ENCODE measurements at places on chromosomes 6 and 20.

DNA sequence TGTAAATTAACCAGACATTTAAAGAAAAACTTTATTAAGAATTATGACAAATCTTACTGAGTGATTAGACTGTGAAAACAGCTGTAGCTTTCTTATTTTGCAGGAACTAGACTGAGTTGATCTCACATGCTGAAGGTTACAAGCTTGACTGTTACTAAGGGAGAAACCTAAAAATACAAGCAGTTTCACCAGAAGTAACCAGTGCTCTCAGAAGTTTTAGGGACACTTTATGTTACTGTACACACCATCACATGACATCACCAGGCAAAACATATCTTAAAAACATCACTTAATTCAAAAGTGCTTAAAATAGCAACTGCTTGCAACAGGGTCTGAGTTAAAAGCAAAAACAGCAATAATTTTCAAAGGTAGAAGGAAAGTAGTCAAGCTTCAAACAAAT, 5.4 kb downstream of the FBXO30 start:
- DNase-seq: no peak

- DNase-seq: no peak
Measured at GRCh38 chr6:105921781-105922180, 164.4 kb upstream of the PRDM1 start.

- no peak for DNase-seq
Measured at GRCh38 chr6:15061908-15062515, 183.9 kb upstream of the JARID2 start.

GRCh38 chr6:15936503-15936902, 192.4 kb upstream of the MYLIP start:
- no peak for DNase-seq

DNA sequence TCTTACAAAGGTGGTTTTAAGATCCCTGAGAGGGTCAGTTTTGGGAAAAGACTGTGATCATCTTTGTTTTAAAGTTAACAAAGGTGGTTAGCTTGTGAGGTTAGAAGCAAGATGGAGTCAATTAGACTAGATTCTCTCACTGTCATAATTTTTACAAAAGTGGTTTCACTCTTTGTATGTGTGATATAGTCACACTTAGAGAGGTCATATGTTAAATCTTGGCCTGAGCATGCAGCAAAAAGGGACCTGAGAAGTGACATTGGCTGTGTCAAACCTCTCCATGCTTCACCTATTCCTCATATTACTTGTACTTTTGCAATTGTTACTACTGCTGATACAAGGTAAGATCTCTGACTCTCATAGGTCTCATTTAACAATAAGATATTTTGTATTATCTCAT, 368.0 kb downstream of the TBC1D32 start:
- no peak for DNase-seq

DNA sequence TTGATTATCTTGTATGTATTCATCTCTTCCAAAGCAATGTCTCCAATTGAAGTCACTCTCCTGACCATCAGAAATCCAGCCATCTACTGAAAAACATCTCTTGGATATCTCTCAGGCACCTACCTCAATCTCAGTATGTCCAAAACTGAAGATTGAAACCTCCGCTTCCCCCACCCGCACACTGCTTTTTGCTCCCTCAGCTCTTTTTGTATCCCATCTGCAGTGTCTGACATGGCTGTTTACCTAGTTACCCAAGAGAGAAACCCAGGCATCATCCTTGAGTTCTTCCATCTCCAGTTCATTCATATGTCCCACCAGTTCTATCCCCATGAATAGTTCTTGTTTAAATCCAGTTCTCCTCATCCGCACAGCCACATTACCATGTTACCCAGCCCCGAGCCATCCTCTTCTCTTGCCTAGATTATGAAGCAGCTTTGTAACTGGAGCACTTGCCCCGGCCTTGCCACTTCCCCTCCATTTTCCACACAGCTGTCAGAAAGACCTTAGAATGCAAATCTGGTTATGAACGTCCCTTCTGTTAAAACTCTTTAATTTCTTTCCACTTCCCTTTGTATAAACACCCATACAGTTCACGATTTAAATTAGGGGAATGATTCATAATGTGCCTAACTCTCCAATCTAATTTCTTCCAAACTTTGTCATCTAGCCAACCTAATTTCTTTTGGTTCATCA, 40.5 kb upstream of the GCLC start:
- no peak for DNase-seq
